Testis (tissue), 5 donors: ENCODE measurements at places on chromosomes 11 and 22. TPM values are rescaled to one million over a fixed set of nuclear protein-coding genes. Genes with fewer than 3 reads are reported as not detected.
A peak's percentile ranks its signal among the peaks of the same experiment; 100 is the strongest.

DNA sequence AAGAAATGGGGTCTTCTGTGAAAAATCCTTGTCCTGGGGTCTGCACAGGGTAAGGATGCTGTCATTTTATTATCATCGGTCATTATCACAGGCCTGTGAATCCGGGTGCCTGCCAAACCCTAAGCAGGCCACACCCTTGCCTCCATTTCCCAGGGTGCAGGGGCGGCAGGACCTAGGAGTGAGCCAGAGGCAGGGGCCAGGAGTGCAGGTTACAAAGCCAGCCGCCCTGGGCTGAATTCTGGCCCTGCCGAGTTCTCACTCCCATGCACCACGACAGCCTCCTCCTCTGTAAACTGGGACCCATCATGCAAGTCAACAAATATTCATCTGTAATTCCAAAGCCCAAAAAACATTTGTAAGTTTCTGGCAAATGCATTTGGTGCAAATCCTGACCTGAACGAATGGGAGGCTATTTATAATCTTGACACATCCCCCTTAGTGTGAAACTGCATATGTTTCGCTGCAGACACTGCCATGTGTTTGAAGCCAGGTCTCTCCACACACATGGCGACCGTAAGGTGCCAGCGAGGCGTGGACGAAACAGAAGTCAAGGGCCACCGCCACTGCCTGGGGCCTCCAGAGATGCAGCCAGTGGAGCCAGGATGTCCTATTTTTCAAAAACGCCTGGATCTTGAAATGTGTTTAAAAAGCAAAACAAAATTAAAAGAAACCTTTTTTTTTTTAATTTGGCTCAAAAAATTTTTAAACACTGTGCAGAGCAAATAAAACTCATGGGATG is 6.7 kb downstream of the CD5 start:
- H3K36me3 ChIP-seq: no peaks in the 10 kb centered on the region
- no peaks in the 10 kb centered on the region for H3K27me3 ChIP-seq
- H3K27ac ChIP-seq: no peak overlapping the region
- H3K4me3 ChIP-seq: no peak overlapping the region

Gene RIMBP3C
- total RNA-seq: 17.5 TPM

Gene HEPN1
- total RNA-seq: not detected

Gene UBQLN3
- 283 TPM for total RNA-seq

DNA sequence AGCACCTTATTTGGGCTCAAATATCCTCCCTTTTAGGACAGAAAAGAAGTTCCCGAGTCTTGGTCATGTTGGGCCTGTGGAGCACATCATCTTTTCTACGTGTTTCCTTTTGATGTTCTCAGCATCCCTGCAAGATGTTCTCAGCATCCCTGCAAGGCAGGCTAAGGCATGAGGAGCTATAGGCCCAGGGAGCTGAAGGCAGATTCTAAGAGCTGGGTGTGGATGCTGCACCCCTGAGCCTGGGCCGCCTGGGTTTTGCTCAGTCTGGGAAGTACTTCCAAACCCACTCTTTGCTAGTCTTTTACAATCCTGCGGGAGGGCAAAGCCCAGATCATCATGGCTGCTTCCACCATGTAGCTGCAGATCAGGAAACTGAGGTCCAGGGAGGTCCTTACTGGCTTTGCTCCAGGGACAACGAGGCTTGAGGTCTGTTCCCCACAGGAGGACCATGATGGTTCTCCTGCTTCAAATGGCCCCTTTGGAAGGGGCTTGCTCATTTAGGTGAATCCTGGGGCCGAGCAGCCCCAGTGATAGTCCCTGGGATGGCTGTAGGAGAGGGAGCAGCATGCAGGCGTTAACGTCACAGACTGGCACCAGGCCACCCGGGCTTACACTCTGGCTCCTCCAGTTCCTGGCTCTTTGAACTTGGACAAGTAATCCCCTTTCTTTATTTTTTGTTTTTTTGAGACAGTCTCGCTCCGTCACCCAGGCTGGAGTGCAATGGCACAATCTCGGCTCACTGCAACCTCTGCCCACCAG is 10.6 kb downstream of the LRRC75B start:
- H3K27me3 ChIP-seq: no peaks in the 10 kb centered on the region
- peak overlapping the region; percentile 76 for H3K27ac ChIP-seq
- no peaks in the 10 kb centered on the region for H3K36me3 ChIP-seq
- H3K4me3 ChIP-seq: no peak overlapping the region
- DNase-seq: no peak
